Right ventricle myocardium inferior (tissue), 1 donor: ENCODE measurements at places on chromosomes 7 and 10.

DNA sequence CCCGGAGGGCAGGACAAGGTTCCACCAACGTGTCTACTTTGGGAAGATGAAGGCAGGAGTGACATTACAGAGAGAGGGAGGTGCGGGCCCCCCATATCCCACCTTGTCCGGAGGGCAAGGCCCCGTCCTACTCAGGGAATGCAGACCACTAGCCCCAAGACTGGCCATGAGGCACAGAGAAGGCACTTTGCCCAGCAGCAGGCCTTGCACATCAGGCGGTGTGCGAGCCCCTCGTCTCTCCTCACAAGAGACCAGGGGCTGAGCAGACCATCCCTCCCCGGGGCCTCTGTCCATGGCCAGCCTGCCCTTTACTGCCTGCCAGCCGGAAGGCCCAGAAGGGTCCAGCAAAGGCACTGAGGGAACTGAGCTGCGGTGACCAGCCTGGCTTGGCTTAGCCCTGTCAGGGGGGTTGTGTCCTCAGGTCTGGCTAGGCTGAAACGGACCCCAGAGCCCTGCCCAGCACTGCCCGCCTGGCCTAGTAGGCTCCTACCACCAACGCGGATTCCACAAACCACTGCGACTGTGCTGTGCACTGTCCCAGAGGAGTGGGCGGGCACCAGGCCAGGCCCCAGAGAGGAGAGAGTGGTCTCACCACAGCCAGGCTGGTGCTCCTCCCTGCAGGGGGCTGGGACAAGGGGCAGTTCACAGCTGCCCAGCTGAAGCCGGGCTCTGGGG is 16.7 kb downstream of the CAMK2B start:
- DNase-seq: no peak

GRCh38 chr10:127175357-127176110 is 20.9 kb downstream of the INSYN2A start:
- peak; percentile 41 for DNase-seq

- no peak for DNase-seq
Observed at GRCh38 chr10:87961314-87961713, 97.9 kb downstream of the PTEN start.

GRCh38 chr10:6211671-6212635 is 9.2 kb downstream of the PFKFB3 start:
- DNase-seq: no peak

- DNase-seq: no peak
Observed at GRCh38 chr7:29285444-29285793, 90.8 kb downstream of the CHN2 start.

- no peak for DNase-seq
Observed at GRCh38 chr10:1715821-1716220, 21.5 kb downstream of the ADARB2 start.

DNA sequence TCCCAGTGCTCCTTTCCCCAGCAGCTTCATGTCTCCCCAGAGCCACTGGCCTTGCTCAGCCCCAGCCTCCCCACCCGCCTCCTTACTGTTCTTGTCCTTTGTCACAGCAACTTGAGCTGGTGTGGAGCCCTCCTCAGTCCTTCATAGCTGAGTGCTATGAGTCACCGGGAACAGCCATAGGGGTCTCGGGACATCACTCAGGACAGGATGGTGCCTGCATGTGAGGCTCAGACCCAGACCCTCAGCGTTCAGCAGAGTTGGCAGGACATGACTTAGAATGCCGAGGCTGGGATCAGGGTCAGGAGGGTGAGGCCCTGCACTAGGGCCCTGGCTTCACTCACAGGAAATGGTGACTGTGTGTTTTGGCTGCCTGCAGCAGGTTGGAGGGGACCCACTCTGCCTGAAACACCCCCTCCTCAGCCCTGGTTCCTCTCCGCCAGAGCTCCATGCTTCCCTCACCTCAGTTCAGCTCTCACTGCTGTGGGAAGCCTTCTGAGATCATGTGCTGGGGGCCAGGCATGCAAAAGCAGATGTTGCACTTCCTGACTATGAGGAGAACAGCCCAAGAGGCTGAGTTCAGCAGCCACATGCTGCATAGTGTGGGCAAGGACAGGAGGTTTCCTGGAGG is 40.7 kb upstream of the GJD4 start:
- DNase-seq: no peak

DNA sequence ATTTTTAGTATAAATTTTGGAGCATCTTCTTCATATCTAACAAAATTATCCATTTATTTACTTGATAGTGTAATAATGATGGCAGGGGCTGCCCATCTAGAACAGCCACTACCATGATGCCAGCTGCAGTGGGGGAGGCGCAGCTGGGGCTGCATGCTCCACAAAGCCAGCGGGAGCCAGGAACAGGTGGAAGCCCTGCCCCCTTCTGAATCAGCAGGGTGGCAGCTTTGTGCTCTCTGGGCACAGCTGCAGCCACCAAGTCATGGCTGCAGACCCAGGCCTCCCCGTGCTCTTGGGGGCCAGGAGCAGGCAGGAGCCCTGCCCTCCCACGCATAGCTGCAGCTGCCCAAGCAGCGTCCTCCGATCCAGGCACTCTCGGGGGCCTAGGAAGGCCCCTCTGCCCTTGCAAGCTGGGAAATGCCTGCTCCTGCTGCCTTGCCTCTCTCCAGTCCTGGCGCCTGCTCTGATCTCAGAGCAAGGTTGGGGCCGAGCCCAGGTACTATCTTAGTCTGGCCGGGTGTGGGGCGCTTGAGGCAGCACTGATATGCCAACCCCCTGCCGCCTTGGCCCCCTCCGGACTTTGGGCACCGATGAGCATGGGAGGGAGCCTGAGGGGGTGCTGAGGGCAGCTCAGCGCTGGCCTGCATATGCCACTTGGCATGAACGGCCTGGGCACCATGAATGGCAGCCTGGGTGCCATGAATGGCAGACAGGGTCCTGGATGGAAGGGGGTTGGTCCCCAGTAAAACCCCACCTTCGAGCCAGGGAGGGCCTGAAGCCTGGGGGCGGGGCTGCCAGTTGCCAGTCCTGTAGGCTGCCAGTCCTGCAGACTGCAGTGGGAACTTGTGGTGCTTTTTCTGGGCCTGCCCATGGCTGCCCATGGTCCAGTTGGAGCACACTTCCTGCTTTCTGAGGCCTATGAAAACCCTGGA is 1110.8 kb upstream of the POT1 start:
- DNase-seq: no peak

- no peak for DNase-seq
Observed at GRCh38 chr7:81721437-81721836, 48.4 kb downstream of the HGF start.

DNA sequence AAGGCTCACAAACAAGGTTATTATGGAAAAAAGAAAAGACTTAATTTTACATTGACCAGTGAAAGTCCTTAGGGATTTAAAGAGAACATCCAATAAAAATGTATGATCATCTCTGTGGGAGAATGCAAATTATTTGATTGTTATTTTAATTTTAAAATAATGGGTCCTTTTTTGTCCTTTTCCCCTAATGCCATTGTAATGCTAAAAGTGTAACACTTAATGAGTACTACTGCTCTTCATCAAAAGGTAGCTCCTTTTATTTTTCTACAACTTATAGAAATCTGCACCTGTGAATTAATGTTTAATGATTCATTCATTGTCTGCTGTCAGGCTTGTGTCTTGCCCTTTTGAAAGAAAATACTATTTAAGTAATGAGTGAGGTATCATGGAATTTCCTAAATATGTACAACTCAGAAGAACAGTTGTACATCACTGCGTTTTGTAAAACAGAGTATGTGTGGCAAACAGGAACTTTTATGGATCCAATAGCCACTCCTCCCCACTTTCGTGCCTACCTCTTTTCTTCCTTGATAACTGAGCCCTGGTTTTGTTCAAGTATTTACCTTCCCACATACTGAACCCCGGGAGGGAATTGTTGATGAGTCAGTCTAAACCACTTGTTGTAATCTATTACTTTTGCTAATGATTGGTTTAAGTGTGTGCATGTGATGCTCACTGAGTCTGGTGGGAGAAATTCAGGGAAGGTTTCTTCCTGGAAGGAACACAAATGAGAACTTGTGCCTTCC is 19.9 kb upstream of the TRUB1 start:
- no peak for DNase-seq

GRCh38 chr10:106224676-106225075 is 939.8 kb downstream of the SORCS1 start:
- no peak for DNase-seq

- no peak for DNase-seq
Observed at GRCh38 chr10:110353244-110354119, 48.8 kb upstream of the SMNDC1 start.

GRCh38 chr10:31756729-31757110 is 171.9 kb downstream of the ARHGAP12 start:
- DNase-seq: no peak
